CD4-positive, alpha-beta T cell (primary cell): ENCODE measurements at places on chromosomes 4 and X. TPM values are rescaled to one million over a fixed set of nuclear protein-coding genes. Genes with fewer than 3 reads are reported as not detected.

HCFC1 gene
- total RNA-seq: 45.9 TPM

DUX4 gene
- total RNA-seq: not detected

CT45A5 gene
- not detected for total RNA-seq

TCEAL5 gene
- total RNA-seq: not detected

GRIA3 gene
- total RNA-seq: not detected

USP51 gene
- total RNA-seq: 2.3 TPM

DUSP9 gene
- not detected for total RNA-seq

APLN gene
- total RNA-seq: not detected

PGAM4 gene
- total RNA-seq: not detected

H2AZ1 gene
- total RNA-seq: 96.3 TPM

PABPC1L2B gene
- total RNA-seq: not detected
